ENCODE measurements at places on chromosomes 16 and 17. TPM values are rescaled to one million over a fixed set of nuclear protein-coding genes. Genes with fewer than 3 reads are reported as not detected.

Gene CHST5
- not detected for total RNA-seq

Gene KRT13
- total RNA-seq = not detected

Gene TMEM98
- total RNA-seq = 190 TPM

Gene ASGR1
- total RNA-seq = 0.66 TPM

Gene PABPN1L
- not detected for total RNA-seq

Gene ACAP1
- total RNA-seq = 2.1 TPM

Gene ACSM2A
- total RNA-seq = not detected

Gene CSF3
- not detected for total RNA-seq

Gene SECTM1
- 31.1 TPM for total RNA-seq

Gene CIBAR2
- not detected for total RNA-seq

Gene CACNA1H
- total RNA-seq = 0.26 TPM

Gene UMOD
- not detected for total RNA-seq

Gene PRDM7
- not detected for total RNA-seq

Gene DPEP3
- total RNA-seq = not detected

Gene PNMT
- not detected for total RNA-seq

Gene KCNH4
- not detected for total RNA-seq

Gene ZNF469
- 1.3 TPM for total RNA-seq
